Left colon (tissue), 2 donors: ENCODE measurements at places on chromosomes 13 and 19. TPM values are rescaled to one million over a fixed set of nuclear protein-coding genes. Genes with fewer than 3 reads are reported as not detected.

KLF2 gene
- 28.2 TPM for total RNA-seq

ZNF880 gene
- total RNA-seq = 5.6 TPM

DIRAS1 gene
- total RNA-seq = 1.1 TPM

VSTM2B gene
- not detected for total RNA-seq

SPRED3 gene
- 0.28 TPM for total RNA-seq

UBE2L5 gene
- not detected for total RNA-seq

TEX101 gene
- 0.34 TPM for total RNA-seq
